ENCODE measurements at places on chromosomes 3 and 15. TPM values are rescaled to one million over a fixed set of nuclear protein-coding genes. Genes with fewer than 3 reads are reported as not detected.

DNA sequence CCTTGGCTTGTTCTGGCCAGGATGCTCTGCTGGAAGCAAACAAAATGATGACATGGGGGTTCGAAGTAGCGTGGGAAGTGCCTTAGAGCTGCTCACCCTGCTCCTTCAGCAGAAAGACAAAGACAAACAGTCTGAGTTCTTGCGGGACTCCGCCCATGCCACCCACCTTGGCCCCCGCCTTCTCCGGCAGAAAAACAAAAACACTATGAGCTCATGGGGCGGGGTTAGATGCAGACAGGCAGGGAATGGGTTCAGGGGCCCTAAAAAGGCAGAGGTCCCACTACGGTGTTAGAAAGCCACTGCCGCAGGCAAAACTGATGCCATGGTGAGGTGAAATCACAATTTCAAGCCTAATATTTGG, 9.7 kb upstream of the NCKIPSD start:
- DNase-seq: peak; percentile 90

DNA sequence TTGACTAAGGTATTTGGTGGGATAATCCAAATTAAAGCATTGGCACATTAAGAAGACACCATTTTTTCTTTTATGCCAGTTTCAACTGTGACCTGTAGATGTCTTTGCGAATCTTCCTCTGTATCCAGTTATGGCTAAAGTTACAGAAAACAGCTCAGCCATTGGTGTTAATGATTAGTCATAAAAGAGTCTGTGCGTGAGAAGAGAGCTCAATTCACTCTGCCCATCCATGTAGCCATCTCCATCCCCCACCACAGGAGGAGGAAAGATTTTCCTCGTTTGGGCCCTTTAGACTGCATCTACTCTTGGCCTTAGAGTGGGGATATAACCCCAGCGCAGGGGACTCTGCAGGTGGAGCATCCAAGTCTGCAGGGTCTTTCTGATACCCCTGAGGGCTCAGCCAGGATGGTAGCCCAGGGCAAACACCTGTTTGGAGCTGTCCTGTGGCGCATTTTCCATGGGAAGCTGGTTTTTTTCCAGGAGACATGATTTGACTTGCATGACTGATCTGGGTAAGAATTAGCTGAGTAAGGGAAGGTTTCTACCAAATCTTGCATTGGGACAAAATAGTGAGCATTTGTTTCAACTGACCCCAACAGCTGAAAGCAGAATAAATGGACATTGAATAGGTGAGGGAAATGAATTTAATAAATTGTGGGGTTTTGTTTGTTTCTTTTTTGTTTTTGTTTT, 29.5 kb downstream of the NANOGP8 start:
- no peak for DNase-seq

DNA sequence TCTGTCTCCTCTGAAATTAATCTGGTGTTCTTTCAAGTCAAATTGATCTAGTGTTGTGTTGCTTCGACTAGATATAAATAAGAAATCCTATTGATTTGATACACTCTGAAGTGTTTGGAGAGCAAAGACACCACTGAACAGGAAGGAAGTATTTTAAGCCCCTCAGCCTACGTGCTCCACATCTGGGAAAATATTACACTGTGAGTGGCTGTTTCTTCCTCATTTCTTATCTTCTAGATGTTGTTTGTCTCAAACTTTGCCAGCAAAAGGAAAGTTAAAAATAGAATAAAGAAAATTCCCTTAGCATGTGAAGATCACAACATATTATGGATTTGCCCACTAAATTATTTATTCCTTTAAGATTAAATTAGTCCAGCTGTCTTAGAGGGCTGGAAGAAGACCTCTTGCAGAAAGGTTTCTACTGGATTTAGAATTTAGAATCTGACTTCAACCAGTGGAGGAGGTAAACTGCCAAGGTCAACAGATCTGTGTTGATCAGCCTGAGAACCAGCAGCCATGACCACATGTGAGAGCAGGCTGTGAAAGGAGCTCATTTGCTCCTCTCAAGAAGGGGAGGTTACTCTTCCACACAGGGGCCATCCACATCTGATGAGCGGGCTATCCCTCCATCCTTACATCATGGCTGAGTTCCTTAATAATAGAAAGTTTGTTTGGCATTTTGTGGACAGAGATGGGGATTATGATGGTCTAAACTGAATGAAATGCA, 46.3 kb upstream of the ACKR4 start:
- DNase-seq: no peak

The GXYLT2 gene
- 34.8 TPM for total RNA-seq

The CD200R1 gene
- 1.8 TPM for total RNA-seq

The PAQR9 gene
- 12.5 TPM for total RNA-seq

The MKRN2OS gene
- not detected for total RNA-seq
